ENCODE measurements at places on chromosomes 13 and 19.

DNA sequence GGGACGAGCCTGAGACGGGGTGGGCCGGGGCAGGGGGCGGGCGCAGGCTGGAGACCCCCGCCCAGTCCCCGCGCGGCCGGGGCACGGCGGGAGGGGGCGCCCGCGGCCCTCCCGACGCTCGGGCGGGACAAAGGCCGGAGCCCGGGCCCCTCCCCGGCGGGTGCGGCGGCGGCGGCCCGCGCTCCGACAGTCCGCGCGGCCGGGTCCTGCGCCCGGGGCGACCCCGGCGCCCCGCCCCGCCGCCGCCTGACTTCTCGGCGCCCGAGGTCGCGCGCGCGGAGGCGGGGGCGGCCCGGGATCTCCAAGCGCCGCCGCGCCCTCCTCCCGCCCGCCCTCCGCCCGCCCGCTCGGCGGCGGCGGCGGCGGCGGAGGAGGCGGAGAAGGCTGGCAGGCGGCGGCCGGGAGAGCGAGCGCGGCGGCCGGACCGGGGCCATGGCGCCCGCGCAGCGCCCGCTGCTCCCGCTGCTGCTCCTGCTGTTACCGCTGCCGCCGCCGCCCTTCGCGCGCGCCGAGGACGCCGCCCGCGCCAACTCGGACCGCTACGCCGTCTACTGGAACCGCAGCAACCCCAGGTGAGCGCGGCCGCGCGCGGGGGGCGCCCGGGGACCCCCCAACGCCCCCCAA is at the start of gene EFNA2:
EFNA2 (plus strand) TSS at position 137 of the 624 bp plus-strand sequence; CDS start at position 433, 296 bp downstream.
- no peak for DNase-seq

GRCh38 chr13:95456815-95457214 is 95.7 kb upstream of the CLDN10 start:
- DNase-seq, result no peak

- DNase-seq, result no peak
Observed at GRCh38 chr13:111373486-111373885, 53.0 kb downstream of the TEX29 start.

GRCh38 chr13:32962342-32962741 is 53.9 kb upstream of the KL start:
- no peak for DNase-seq

- no peak for DNase-seq
Observed at GRCh38 chr13:62482351-62482750, 1066.7 kb upstream of the PCDH20 start.

DNA sequence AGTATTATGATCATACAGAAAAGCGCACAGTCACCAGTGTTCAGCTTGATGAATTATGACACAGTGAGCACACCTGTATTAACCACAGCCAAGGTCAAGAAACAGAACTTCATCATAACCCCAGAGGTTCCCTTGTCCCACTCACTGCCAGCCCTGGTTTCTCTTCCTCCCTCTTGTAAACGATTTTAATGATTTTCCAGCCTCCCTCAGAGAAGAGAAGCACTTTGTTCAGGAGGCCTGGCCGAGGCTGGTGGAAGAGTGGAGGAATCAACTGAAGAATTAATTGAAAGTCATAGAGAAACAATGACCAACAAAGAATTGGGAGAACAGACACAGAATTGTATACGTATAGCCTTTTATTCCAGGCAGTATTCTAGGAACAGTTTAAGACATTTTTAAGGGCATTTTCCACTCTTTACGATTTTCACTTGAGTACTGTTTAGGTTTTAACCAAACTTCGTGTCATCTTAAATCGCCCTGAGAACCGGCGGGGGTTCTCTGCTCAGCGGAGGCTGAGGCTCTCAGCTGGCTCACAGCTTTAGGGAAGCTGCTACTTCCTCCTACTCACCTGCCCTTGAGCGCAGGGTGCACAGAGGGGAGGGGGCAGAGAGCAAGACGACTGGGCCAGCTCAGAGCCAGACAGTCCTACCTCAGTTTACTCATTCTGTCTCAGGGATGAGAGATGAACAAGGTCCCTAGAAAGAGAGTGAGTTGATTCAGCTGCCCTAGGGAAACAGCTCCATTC is 108.6 kb downstream of the AKAP11 start:
- no peak for DNase-seq

GRCh38 chr19:31772915-31773314 is 423.7 kb upstream of the TSHZ3 start:
- DNase-seq, result no peak

- DNase-seq, result no peak
Observed at GRCh38 chr13:112350300-112350699, 25.9 kb upstream of the SPACA7 start.

DNA sequence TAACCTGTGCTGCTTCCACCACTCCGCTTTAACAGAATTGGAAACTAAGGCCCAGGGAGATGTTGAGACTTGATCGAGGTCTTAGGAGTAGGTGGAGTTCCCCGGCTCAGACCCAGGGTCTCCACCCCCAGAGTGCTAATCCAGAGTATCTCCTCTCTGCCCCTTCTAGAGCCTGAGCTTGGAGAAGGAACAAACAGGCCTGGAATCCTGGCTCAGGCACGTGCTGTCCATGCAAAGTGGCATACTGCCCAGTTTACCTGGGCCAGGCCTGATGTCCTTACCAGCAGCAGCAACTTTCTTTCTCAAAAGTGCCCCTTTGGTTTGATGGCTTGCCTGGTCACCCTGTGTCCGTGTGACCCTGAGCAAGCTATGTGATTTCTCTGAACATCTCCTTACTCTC is 3.7 kb downstream of the SYNGR4 start:
- DNase-seq, result no peak

GRCh38 chr19:45768655-45768983 is 433 bp downstream of the SIX5 start:
- no peak for DNase-seq

- DNase-seq, result no peak
Observed at GRCh38 chr13:68066879-68067513, 836.9 kb upstream of the PCDH9 start.

DNA sequence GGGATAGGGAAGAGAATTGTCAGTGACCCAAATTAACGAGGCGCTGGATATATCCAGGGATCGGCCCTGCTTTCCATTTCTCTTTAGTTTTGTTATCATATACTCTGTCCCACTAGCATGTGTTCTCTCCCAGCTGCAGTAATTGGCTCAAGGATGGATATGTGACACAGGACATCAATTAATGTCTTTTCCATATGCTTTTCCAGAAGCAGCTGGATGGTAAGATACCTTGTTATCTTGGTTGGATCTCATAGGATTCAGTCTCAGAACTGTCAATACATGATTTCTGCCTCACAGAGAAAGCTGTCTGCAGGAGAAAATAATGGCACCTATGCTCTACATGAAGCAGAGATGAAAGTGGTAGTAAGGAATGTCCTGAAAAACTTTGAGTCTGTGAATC is 157.1 kb upstream of the SPRY2 start:
- no peak for DNase-seq

DNA sequence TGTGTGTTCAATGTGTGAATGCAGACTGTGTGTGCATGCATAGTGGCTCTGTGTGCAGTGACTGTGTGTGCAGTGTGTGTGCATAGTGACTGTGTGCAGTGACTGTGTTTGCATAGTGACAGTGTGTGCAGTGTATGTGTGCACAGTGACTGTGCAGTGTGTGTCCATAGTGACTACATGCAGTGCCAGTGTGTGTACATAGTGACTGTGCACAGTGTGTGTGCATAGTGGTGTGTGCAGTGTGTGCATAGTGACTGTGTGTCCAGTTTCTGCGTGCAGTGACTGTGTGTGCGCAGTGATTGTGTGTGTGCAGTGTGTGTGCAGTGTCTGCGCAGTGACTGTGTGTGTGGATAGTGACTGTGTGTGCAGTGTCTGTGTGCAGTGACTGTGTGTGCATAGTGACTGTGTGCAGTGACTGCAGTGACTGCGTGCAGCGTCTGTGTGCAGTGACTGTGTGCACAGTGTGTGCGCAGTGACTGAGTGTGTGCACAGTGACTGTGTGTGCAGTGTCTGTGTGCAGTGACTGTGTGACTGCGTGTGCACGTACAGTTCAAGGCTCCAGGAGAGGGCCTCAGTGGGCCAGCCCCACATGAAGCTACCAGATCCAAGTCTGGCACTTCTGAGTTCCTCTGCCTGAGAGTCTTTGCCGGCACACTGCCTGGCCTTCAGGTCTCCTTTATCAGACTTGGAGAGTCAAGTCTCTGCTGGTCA is 90.3 kb downstream of the IER2 start:
- DNase-seq, result no peak

- no peak for DNase-seq
Observed at GRCh38 chr19:21566073-21566472, 60.7 kb downstream of the ZNF429 start.

DNA sequence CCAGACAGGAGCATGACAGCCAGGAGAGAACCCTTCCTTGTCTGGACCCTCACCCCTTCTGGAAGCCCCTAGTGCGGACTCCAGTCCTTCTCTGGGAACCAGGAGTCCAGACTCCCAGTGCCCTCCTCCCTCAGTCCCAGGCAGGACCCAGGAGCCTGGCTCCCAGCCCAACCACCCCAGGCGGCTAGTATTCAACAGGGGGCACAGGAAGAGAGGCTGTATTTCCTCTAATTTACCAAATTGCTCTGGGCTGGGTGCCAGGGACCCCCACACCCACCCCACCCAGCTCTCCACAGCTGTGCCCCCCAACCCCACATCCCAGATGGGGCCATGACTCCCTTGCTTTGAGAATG is 3.3 kb downstream of the GRIN2D start:
- DNase-seq, result no peak

- DNase-seq, result no peak
Observed at GRCh38 chr19:47623921-47624391, 15.0 kb downstream of the BICRA start.

DNA sequence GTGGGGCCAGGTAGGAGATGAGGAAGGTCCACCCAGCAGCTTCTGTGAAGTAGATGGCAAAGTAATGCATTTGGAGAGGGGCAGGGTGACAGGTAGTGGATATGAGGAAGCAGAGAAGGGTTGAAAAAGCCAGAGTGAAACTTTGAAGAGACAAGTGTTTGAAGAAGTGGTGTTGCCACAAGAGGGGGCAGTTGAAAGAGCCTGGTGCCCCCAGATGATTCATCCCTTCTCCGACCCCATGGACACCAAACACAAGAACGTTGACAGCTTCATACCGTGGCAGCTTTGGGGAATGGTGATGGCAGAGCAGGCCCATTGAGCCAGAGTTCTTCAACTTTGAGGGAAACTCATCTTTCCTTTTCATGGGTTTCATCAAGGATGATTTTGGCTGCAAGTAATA is 19.9 kb downstream of the IFNL3 start:
- no peak for DNase-seq

GRCh38 chr19:718991-719512 is 10.3 kb downstream of the PALM start:
- DNase-seq, result no peak

- no peak for DNase-seq
Observed at GRCh38 chr13:28601581-28601980, 57.3 kb upstream of the POMP start.

DNA sequence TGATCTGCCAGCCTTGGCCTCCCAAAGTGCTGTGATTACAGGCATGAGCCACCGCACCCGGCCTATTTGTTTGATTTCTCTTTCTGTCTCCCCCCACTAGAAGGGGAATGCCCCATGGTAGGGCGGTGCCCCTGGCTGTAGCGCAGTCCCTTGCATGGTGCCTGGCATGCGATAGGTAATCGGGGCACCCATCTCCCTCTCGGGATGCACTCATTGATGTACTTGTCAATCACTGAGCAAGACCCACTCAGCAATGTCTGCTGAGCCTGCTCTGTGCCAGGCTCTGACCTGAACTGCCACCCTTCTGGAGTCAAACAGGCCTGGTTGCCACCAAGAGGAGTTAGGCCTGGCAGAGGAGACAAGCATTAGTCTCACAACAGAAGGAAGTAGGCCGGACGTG is 19.8 kb downstream of the DNM2 start:
- DNase-seq, result no peak

DNA sequence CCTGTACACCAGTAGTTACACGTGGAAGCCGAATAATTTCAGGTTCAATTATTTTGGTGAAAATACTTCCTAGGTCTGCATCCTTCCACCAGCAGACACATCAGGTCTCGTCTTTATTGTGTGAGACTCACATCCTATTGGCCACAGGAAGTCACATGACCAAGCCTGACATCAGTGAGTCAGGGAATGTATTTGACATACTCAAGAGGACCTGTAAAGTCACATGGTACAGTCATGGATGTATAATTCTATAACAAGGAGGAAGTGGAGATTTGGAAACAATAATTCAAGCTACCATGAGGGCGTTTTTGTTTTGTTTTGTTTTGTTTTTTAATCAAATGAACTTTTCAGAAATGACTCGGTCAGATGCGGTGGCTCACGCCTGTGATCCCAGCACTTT is 9.3 kb upstream of the HIF3A start:
- DNase-seq, result no peak

DNA sequence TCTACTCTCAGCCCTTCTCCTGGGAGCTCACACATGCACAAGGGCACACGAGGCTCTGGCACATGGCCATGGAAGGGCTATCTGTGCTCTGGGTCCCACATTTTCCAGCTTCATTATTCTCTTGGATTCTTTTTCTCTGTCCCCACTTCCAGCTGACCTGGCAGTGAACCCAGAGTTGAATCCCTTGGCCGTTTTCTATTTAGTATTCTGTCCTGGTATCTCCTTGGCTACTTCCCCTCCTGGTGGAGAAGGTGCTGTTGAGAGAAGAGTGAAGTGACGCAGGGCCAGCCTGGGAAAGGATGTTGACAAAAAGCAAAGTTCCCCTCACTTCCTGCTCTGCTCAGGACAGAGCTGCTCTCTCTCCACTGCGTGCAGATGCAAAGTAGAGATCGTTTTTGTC is 303.1 kb downstream of the IRS2 start:
- no peak for DNase-seq

DNA sequence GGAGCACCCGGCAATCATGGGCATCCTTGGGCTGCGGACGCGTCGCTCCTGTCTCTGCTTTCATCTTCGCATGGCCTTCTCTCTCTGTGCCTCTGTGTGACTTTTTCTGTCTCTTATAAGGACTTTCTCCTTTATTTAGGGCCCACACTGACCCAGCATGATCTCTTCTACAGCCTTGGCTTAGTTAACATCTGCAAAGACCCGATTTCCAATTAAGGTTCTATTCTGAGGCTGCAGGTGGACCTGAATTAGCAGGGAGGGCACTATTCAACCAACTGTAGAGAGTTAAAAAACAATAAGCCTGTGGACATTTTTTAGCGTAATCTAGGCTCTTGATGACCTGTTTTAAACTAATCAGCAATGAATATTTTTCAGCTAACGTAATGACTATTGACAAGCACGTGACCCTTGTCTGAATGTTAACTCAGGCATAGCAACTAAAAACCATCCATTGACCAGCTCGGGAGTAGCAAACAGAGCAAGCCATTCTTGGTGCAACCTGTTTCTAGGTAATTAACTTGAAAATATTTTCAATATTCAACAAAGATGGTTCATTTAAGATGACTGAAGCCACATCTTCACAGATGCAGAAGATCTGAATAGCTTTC is 15.2 kb downstream of the F10 start:
- no peak for DNase-seq

GRCh38 chr13:111480503-111480902 is 160.1 kb downstream of the TEX29 start:
- DNase-seq, result peak; percentile 82
